ENCODE measurements at places on chromosomes 2 and 18.

GRCh38 chr18:55998071-55998522 lies 410.1 kb upstream of the TCF4 start:
- DNase-seq = no peak

- DNase-seq = no peak
Measured at GRCh38 chr2:69020496-69021426, 7.8 kb downstream of the ANTXR1 start.

DNA sequence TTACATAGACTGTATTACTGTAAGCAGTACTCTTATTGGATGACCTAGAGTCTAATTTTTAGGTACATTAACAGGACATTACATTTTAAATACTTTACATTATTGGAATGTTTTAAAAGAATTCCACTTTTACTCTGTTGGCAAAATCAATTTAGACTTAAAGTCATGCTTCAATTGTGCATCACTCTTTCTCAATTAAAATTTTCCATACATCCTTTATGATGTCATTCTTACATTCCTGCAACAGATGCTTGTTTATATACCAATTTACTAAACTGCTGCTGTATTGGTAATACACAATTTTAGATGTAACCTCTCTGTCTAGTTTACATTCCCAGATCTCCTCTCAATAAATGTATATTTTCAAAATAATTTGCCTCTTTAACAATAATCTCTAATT lies 440.1 kb downstream of the ZEB2 start:
- peak; percentile 47 for DNase-seq

- DNase-seq = no peak
Measured at GRCh38 chr2:227480528-227480927, 8.6 kb downstream of the AGFG1 start.

GRCh38 chr18:49859725-49860124 lies 46.4 kb upstream of the ACAA2 start:
- no peak for DNase-seq

GRCh38 chr2:26573241-26573925 lies 67.8 kb downstream of the CIB4 start:
- no peak for DNase-seq

GRCh38 chr2:191255756-191256312 lies 10.6 kb downstream of the MYO1B start:
- DNase-seq = no peak

- no peak for DNase-seq
Measured at GRCh38 chr2:149125031-149125725, 86.7 kb downstream of the LYPD6B start.

DNA sequence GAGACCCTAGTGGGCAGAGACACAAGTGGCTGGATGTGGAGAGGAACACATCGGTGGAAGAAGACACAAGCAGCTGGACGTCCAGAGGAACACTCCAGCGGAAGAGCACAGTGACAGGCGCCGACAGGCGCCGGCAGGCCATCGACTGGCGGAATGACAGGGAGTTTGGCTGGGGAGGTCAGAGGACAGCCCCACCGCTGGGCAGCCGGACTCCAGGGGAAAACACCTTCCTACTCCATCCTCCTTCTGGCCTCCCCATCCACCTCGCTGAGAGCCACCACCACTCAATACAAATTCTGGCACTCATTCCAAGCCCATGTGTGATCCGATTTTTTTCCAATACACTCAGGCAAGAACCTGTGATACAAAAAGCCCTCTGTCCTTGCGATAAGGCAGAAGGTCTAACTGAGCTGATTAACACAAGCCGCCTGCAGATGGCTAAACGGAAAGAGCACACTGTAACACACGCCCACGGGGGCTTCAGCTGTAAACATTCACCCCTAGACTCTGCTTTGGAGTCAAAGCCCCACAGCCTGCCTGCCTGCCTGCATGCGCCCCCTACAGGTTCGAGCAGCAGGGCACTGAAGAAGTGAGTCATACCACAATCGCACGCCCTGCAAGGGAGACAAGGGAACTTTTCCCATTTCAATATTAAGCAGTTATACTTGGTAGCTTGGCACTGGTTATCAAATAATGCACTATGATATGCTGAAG lies 50.2 kb upstream of the LRP1B start:
- DNase-seq = no peak

GRCh38 chr2:200862532-200863000 lies 1.9 kb downstream of the CLK1 start:
- DNase-seq = peak; percentile 56

GRCh38 chr2:56522605-56523089 lies 338.9 kb downstream of the CCDC85A start:
- DNase-seq = no peak

GRCh38 chr2:56806924-56807323 lies 623.1 kb downstream of the CCDC85A start:
- DNase-seq = no peak

DNA sequence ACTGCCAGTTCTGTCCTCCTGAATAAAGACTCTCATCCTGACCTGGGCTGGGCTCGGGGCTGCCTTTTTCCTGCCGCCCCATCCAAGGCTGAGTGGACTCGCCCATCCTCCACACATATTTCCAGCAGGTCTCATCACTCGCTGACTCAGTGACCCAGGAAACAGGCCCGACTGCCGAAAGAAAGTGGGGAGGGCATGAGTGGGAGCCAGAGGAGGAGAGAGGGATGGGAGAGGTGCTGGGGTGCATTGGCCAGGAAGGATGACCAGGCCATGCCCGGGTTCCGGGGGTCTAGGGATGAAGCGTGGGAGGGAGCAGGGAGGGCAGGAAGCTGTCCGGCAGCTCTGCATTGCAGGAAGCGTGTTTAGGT lies 66.7 kb downstream of the TWIST2 start:
- DNase-seq = peak; percentile 35

DNA sequence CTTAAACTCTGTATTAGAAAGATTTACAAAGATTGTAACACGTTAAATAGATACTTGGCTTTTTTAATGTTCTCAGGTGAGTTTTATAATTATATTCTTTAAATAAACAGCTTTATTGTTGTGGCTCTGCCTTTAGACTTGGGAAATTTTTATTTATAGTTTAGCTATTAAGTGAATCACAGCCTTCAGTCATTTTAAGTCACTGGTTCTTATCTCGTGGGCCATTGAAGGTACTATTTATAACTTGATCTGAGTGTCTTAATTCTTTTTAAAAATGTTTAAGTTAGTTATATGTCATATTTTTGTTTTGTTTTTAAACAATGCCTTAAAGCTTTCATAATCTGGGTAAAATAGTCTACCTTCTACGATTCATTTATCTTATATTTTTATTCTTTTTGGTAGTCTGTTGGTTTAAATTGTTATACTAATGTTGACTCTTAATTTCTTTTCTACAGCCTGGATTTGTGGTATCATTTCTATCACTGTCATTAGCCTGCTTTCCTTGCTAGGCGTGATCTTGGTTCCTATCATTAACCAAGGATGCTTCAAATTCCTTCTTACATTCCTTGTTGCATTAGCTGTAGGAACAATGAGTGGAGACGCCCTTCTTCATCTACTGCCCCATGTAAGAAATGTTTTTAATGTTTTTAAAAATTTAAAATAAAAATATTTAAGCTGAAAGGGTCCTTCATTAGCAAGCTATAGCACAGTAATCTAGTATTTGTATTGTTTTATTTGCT lies 49.3 kb downstream of the SLC39A10 start:
- no peak for DNase-seq

GRCh38 chr18:54503131-54503894 lies 87.7 kb upstream of the DYNAP start:
- no peak for DNase-seq

- DNase-seq = no peak
Measured at GRCh38 chr2:64554117-64554516, 30.0 kb downstream of the AFTPH start.

GRCh38 chr2:63767307-63767706 lies 74.4 kb upstream of the UGP2 start:
- no peak for DNase-seq

DNA sequence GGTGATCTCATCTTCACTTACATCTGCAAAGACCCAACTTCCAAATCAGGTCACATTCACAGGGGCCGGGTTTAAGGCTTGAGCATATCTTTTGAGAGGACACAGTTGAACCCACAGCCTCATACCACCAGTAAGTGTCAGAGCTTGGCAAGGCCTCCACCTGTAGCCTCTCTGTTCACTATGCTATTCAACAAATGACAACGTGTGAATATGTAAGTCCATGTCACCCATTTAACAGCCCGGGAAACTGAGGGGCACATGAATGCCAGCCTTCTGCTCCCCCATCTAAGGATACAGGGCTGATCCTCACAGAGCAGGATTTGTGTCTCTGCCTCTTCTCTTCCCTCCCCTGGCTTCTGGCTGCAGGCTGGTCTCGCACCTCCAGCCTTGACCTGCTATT lies 3.5 kb upstream of the KCNF1 start:
- DNase-seq = no peak

All from HS-5 (cell line).